Stimulated activated CD8-positive, alpha-beta memory T cell treated with anti-CD3 and anti-CD28 coated beads, Interleukin-12 subunit alpha, Interleukin-12 subunit beta, amount 100 ng/mL, for 4 hours (primary cell): ENCODE measurements at places on chromosomes 6 and 20.

GRCh38 chr6:108658174-108658573 lies 97.5 kb downstream of the FOXO3 start:
- DNase-seq: no peak

DNA sequence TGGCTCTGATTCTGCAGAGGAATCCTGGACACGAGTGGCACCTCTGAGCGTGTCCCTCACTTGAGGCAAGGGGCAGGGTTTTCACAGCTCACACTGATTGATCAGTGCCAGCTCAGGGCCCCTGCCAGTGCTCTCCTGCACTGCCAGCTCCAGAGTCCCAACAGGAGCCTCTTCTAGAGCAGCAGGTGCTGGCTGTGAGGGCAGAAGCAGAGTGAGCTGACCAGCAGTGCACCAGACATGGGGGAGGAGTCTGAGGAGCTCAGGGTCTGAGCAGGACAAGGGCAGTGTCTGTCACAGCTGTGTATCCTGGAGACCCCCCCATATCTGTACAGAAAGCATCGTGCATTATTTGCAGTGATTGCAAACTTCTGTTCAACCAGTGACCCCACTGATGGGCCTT lies 31.5 kb upstream of the THBS2 start:
- no peak for DNase-seq

GRCh38 chr6:118881440-118882313 lies 12.3 kb upstream of the ASF1A start:
- no peak for DNase-seq

- no peak for DNase-seq
Observed at GRCh38 chr6:168313431-168314011, 6.1 kb downstream of the DACT2 start.

DNA sequence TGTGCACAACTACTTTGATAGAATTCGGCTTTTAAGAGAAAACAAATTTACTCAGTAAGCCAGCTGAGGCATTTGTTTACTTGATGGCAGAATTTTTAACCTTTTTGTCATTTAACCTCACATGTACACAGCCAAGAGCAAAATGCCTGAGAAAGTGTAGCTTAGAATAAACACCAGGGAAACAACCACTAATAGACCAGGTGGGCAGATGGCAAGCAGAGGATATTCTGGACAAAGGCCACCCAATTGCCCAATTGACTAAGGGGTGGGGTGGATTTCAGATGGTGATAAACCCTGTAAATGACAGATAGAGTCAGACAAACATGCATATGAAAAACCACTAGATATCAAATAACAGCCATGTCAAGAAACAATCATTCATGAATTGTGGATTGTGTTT lies 190.7 kb upstream of the FBXL4 start:
- no peak for DNase-seq

DNA sequence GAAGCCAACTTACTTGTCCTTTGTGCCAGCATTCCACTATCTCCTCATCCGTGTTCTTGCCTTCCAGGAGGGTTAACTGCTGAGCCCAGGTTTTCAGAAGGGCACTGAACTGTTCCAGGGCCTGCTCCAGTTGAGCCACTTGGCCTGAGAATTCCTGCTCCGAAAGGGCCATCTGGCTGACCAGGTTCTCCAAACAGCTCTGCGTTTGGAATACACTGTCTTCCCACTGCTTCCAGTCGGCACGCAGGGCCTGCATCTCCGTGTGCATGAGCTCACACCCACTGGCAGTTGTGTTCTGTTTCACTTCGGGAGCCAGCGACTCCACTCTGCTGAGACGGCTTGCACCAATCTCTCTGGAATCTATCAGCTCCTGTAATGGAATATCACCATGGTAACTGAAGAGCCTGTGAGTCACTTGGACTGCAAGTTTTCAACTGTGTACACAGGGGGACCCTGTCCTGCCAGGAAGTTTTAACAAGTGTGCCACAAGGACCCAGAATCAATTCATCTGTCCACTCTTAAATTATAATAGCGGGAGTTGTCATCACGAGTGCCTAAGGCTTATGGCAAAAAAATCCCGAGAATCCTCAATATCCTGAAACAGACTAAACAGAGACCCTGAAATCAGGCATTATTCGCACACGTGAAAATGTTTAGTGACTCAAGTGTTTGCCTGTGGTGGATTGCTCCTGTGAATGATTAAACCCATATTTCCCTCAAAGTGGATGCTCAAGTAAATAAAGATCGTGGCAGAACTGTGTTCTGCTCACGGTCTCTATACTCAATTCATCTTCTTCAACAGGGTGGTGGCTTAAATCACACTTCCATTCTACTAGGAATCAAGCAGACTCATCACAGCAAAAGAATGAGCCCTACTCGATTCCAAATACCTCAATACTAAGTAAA lies 255.9 kb downstream of the SYNE1 start:
- no peak for DNase-seq

DNA sequence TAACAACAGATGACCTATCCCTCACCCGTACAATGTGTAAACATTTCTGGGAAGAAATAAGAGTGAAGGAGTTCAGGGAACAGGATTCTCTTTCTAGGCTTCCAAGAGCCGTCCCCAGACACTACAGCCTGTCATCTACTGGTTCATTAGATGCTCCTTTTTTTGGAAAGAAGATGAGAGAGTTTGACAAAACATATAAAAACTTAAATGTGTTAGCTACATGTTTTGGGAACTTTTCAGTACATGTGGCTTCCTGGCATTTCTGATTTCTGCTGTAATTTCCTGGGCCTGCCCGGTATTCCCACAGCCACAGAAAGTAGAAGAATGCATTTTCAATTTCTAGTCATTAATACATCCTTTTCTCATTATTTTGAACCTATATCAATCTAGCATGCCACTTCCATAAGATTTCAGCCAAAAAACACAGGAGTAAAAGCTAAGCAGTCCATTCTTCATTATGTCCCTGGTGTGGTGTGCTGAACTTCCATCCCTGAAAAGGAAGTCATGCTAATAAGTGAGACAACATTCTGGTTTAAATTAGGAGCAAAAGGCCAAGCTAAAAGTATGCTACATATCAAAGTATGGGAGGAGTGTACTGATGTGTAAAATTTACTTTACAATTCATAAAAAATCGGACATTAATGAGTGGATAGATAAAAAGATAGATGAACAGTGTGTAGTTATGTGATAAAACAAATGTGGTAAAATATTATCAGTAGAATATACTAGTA lies 198.2 kb downstream of the WDR27 start:
- no peak for DNase-seq

DNA sequence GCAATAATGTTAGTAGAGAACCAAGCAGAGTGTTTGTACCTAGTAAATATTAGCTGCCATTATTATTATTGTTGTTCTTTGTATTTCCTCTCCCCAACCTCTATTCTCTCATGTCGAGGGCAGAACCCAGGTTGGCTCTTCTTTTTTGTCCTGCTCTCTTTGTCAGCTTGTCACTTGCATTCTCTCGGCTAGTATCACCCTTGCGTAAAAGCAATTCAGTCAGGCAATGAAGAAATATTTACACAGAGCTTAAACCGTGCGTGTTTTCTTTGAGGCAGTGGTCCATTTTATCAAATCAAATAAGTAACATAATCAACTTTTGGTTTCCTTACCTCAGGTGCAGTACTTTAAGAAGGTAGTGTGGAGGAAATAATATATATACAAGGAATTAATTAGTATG lies 83.9 kb downstream of the TULP4 start:
- DNase-seq: no peak

GRCh38 chr6:139519571-139520031 lies 145.2 kb upstream of the CITED2 start:
- no peak for DNase-seq

DNA sequence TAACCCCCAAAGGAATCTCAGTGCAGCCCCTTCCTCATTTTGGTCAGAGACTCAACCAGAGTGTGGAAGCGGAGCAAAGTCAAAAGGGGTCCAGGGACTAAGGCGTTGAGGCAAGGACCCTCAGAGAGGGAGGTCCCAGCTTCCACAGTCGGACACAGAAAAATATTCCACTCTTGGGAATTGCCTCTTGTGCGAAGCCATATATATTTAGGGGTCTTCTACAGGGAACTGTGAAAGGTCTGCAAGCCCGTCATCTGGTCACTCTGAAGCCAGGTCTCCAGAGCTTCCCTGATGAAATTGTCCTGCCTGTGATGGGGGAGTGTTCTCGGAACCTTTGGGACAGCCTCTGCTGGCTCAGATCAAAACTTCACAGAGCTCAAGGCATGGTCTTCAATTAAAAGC lies 160.8 kb downstream of the TBXT start:
- DNase-seq: no peak

DNA sequence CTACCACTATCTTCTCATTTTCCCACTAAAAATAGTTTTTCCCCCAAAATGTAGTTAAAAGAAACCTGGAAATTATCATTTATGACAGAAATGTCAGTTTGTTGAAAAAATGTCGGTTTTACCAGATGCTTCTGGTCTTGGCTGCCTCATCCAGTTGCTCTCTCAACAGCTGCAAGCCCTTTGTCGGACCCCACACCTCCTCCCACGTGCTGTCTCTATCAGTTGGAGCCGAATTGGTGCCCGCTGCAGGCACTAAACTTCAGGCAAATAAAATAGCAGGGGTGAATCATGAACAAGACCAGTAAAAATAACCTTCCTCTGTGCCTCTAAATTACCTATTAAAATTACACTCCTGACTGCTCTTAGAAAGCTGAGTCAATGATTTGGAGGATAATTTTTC lies 129.5 kb upstream of the CEP162 start:
- DNase-seq: no peak

DNA sequence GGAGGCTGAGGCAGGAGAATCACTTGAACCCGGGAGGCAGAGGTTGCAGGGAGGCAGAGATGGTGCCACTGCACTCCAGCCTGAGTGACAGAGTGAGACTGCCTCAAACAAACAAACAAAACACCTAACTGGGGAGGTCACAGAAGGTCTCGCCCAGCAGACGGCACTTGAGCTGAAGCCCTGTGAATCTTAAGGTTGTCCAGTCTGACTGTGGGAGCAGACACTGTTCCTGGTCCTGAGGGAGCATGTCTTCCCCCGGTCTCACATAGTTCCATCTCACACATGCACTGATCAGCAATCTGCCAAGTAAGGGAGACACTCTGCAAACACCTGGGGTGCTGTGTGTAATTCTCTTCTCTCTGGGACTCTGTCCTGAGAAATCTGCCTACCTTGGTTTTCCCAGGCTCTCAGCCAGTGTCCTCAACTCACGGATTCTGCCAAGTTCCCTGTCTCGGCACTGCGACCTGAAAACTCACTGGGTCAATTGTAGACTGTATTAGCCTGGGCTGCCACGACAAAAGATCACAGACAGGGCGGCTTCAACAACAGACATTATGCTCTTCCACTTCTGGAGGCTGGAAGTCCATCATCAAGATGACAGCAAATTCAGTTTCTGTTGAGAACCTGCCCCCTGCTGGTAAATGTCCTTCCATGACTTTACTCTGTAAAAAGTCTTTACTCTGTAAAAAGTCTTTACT lies 94.3 kb downstream of the JPH2 start:
- no peak for DNase-seq

DNA sequence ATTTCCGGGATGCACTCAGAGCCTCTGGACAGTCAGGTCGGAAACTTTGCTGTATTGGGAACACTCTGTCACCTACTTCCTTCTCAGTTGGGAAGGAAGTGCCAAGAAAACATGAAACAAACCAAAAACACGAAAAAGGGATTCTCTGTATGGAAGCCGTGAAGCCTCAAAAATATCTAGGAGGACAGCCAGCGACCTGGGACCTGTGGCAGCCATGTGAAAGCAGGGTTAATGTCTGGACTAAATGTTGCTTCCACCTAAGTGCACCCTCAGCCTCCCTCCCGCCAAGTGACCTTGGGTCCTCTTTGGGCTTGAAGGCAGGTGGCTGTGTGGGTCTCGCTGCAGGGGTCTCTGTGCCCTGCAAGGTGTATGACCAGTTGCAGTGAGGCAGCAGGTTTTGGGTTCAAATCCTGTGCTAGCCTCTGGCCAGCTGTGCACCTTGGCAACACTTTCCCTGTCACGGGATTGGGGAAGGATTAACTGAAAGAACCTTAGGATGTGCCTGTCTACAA lies 851 bp downstream of the MAVS start:
- DNase-seq: no peak

DNA sequence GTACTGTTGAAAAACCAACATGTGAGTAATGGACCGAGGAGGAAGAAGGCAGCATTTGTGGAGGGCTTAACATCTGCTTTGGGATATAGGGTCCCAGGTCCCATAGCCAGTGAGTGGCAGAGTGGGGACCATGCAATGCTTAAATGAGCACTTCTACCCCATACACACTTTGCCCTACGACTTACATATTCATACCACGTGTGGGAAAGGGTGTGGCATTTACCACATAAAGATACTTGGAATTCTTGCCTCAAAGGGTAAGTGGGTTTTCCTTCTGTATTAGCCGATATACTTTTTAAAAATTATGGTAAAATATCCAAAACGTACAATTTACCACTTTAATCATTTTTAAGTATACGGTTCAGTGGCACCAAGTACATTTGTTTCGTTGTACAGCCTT lies 199.3 kb downstream of the BACH2 start:
- DNase-seq: no peak

DNA sequence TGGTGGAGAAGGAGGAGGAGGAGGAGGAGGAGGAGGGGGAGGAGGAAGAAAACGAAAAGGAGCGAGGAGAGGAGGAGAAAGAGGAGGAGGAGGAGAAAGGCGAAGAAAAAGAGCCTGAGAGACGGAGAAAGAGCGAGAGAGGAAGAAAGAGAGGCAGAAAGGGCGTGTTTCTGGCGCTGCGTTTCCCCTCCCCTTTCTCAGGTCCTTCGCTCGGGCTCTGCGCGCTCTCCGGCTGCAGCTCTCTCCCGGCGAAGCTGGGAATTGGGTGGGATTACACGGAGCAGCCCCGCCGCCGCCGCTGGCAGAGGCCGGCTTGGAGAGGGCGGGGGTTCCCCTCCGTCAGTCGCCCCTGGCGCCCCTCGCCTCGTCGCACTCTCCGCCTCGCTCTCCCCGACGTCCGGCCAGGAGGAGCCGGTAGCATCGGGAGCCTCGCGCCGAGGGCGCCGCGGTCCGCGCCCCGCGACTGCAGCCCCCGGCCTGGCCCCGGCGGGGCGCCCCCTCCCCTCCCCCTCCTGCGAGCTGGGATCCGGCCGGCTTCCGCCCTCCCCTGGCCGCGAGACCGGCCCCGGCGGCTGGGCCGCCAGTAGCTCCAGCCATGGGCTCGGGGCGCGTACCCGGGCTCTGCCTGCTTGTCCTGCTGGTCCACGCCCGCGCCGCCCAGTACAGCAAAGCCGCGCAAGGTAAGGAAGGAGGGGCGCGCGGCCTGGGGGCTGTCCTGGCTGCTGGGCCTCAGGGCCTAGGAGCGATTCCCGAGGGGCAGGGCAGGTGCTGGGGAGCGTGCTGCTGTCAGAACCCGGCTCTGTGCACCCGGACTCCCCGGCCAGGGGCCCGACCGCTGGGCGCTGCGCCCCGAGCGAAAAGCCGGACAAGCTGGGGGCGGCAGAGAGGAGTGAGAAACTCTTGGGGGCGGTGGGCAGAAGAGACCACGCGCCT lies at the start of gene SCUBE3:
Gene SCUBE3, plus strand, starts transcription at position 133 of the 933 bp plus-strand sequence. Its CDS starts 463 bp downstream, at position 596.
- no peak for DNase-seq
